ENCODE measurements at places on chromosomes 6 and 20.

- DNase-seq: no peak
Measured at GRCh38 chr6:144809969-144810368, 524.8 kb downstream of the UTRN start.

DNA sequence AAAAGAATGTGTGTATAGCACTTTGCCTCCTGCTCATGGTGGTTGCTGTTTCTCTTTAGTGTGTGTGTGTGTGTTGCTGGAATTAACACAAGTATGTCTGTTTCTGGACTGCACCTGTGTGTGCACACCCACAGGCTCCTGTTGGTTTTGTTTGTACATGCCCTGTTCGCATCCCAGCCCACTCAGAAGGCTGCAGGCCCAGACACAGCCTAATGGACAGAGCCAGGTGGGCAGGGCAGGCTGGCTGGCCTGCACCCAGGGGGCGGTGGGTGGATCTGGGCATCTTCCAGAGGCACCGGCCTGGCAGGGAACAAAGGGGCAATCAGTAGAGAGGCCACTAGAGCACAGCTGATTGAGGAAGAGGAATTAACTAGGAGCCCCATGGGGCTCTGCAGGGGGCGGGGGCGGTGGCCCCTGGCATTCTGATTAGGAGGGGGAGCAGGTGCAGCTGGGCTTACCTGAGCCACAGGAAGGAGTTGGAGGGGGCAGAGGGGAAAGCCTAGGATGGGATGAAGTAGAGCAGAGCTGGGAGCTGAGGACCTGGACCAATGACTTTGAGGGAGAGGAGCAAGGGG, 21.9 kb downstream of the CD40 start:
- no peak for DNase-seq

DNA sequence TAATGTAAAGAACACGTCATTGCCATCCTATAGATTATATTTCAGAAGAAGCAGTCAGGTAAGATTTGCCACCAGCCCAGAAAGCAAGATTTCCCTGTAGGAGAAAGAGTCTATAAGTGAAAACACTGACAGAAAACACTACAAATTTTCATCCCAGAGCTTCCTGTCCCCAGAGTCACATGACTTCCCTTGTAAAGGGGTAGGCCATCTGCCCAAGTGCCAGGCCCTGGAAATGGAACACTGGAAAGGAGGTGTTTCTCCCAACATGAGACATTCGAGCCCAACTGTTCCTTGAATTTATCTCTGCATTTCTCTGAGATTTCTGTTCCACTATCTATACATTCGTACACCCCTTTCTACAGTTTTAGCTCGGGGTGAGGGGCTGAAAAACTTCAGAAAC, 46.9 kb downstream of the RAMACL start:
- no peak for DNase-seq

- DNase-seq: no peak
Measured at GRCh38 chr6:157488058-157488457, 107.1 kb downstream of the ZDHHC14 start.

DNA sequence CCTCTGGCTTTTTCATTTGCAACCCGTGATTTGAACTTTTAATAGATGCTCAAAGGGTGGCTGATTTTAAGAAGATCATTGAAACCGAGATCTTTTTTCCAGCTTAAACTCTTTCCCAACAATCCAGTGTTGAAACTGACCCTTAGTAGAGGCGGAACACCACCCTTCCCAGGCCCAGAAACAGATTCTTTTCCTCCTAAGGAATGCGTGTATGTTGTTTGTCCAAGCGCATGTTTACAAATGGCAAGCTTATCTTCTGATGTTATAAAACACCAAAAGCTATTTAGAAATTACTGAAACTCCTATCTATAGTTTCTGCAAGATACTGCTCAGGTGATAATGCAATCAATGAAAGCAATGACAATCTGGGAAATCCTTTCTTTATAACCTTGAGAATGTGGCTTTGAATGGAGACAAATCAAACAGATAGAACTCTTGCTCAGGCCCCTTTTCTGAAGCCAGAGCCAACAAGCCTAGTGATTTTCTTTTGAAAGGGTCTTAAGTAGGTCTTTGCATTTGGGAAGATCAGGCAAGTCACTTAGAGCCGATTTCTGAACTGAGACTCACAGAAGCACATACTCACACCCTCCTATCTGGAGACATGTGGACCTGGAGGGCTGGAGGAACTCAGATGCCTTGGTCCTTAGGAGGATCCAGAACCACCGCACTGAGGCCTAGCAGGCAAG, 9.1 kb downstream of the BANF2 start:
- DNase-seq: no peak

- no peak for DNase-seq
Measured at GRCh38 chr6:73657201-73657600, 3.4 kb upstream of the SLC17A5 start.

DNA sequence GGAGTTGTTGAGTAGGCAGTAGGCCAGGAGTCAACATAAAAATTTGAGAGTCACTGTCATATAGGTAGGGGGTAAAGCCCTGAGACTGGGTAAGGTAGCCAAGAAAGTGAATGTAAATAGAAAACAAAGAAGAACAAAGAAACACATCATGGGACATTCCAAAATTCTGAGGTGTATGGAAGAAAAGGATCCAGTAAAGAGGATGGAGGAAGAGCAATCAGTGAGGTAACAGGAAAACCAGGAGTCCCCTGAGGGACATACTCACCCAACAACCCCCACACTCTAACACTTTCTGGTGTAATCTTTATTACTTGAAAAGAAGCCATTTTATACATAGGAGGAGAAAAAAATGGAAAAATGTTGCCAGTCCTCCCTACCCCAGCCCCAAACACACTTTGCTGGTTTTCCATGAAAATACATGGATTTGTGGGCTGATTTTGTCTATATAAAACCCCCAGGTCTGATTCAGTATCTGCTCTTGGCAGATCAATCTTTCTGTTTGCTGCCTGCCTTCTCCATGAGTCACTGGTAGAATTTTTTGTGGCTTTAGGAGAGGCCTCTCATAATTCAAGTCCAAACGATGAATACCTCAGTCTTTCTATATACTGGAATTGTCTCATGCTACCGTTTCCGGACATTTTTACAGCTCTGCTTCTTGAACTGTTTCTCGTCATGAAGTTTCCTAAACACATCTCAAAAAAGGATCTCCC, 271.4 kb upstream of the MAN1A1 start:
- DNase-seq: no peak

DNA sequence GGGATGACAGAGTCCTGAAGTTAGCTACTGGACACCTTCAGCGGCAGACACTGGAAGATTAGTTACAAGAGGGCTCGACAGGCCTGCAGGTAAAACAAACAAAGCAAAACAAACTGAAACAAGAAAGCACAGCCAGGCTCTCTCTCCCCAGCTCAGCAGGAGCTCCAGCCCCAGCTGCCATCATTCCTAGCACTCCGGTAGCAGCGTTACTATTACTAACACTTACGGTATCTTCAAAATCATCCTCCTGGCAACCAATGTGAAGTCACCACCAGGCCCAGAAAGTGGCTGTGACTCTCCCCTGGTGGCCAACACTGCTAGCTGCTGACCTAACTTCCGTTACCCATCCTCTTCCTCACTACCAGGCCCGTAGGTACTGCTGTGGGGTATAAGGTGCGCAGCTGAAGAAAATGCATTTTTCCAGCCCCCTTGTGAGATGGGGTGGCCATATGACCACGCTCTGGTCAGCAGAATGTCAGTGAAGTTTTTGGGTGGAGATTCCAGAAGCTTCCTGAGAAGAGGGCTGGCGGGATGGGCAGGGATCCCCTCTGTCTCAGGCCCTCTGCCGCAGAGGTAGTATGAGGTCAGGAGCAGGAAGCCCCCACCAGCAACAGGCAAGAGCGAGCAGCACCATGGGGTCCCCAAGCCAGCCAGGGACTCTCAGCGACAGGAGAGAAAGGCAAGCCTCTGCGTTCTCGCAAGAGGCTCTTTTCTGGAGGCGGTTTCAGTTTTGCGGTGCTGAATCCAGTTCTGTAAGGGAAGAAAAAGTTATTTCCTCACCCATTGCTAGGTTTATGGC, 37.4 kb upstream of the TBXT start:
- DNase-seq: no peak

DNA sequence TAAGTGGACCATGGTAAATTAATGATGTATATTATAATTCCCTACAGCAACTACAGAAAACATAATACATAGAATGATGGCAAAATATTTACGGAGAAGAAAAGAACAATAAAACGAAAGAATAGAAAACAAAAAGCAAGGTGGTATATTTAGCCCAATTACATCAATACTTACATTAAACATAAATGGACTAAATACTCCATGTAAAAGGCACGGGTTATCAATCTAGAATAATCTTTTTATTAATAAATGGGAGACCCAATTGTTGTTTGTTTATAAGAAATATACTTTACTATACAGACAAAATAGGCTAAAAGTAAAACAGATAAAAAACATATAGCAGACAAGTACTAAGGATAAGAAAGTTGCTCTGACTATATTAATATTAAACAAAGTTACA, 137.2 kb downstream of the TASP1 start:
- DNase-seq: no peak

DNA sequence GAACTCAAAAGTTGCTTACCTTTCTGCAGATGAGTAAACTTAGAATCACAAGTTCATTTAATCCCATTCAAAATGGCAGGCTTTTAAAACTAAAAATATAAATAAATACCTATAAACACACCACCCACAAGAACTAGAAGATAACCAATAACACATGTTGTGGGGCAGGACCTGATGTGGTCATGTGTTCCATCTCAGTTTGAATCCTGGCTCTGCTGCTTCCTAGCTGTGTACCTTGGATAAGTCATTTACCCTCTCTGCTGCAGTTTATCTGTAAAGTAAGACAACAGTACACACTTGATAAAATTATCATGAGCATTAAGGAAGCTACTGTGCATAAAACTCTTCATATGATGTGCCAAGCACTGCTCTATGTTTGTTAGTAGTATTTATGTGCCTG, 22.0 kb downstream of the TRIM27 start:
- DNase-seq: no peak
